Stimulated activated CD4-positive, alpha-beta T cell treated with anti-CD3 and anti-CD28 coated beads, Interleukin-1b, Interleukin-23, amount 100 ng/mL, for 1 hour (primary cell): ENCODE measurements at places on chromosomes 5 and 9.

DNA sequence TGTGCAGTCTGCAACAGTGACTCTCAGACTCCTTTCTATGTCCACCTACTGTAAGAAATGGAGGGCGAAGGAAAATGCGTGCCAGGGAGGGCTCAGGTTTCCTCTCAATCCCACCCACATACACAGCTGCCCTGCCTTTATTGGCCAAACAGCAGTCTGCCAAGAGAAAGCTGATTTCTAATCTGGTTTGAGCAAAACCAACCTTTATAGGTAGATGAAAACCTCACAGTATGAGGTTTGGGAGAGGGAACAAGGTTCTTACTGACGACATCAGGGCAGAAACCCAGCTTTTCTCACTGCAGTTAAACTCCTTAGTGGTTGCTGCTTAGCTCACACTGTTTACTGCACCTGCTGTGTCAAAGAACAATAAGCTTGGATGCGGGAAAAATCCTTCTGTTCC, 152.3 kb upstream of the KLF9 start:
- DNase-seq = no peak

GRCh38 chr5:102138243-102138653, 157.8 kb downstream of the SLCO4C1 start:
- DNase-seq = no peak

DNA sequence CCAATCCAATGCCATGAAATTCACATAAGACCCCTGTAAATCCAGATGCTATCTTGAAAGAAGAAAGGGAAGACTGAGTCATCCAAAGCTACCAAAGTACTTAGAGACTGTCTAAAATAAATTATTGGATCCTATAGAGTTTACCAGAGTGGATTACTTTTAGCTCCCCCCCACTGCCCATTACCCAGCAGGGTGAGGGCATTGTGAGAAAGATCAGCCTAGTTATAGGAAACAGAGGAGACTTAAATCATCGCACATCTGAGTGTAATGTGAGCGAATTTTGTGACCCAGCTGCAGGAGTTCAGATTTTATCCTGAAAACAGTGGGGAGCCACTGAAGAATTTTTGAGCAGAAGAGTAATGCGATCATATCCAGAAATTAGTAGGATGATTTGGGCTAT, 1.6 kb upstream of the ENHO start:
- DNase-seq = no peak

DNA sequence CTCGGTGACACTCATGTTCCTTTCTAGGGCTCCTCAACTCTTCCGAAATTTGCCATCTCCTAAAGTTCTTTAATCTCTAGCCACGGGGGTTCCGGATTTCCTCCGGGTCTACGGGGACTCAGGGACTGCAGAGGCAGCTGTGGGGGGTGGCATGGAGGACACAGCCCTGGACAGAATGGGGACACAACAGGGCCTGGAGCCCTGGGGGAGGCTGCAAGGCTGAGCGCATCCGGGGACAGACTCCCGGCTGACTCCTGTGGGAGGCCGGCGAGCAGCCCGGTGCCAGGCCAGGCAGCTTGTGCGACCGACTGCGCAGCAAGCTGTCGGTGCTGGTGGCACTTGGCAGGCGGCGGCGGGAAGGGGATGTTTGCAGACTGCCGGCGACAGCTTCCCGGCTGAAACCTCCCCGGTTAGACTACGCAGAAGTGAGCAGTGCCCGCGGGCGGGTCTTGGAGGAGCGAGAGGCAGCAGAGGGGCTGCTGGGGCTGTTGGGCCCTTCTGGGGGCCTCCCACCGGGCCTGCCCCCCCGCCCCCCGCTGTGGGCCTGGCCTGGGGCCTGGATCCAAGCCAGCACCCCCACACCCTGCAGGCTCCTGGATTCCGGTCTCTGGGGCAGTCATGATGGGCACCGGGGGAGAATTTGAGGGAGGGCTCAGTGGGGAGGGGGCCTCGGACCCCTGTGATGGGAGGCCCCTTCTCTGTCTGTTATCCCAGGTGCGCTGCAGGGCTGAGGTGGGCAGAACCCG, 28.7 kb upstream of the UBAC1 start:
- DNase-seq = no peak

DNA sequence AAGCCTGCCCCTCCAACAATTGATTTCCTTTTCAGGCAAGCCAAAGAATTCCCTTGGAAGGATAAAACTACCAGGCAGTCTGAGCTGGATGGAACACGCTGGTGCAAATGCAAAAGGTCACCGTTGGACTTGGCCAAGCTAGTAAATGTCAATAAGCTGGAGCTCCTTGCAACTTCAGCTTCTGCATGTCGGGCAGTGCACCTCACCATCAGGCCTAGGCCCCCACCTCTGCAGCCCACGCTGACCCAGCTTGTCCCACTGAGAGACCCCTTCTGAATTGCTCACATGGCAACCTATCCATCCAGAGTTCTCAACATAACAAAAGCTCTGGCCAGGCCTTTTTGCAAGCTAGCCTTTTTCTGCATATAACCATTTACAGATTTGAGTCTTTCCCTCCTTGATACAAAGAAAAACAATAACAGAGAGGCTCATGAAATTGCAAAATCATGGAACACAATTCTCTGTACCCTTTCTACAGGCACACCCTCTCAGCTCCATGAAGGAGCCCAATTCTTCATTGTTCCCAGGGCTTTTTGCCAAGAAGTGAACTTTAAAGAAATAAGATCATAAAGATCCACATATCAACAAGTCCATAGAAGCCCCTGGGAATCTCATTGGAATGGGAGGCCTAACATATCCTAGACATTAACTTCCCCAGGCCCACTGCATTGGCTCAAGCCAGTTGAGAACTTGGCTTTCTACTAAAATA, 123.9 kb upstream of the SLIT3 start:
- DNase-seq = no peak

- no peak for DNase-seq
These were observed 33.2 kb upstream of the ENHO start for GRCh38 chr9:34555936-34556525.

- DNase-seq = no peak
These were observed 469.4 kb downstream of the CDK5RAP2 start for GRCh38 chr9:120110520-120110919.

- no peak for DNase-seq
These were observed 547.2 kb downstream of the LRRC70 start for GRCh38 chr5:63125862-63126261.

DNA sequence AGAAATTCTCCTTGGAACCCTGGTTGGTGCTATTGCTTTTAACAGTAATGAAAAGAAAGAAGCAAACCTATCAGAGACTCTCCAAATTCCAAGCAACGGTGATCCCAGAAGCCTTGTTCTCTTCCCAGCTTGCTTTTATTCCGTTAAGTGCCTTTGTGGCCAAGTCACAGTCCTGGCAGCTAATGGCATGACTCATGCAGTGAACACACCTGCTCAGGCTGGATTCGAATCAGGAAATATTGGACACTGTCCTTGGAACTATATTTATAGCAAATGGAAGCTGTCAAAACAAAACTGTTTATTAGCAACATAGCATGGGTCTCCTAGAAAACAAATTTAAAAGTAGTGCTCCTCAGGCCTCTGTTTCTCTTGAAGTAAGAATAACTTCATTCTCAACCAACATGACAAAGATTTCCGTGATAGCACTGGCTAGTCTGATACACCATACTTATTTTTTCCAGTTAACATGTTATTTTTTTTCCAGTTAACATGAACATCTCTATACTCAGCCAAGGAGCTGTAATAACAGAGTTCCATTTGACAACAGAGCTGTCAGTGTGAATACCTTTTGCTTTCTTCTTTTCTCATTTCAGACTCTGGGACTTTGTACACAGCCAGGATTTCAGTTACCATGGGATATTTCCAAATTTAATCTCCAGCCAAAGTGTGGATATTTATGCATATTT, 502.4 kb downstream of the GADD45G start:
- DNase-seq = no peak

- no peak for DNase-seq
These were observed 389.4 kb downstream of the CDH9 start for GRCh38 chr5:26649000-26649399.

- DNase-seq = no peak
These were observed 11.8 kb downstream of the HNRNPAB start for GRCh38 chr5:178216088-178216534.
